Calu3 (cell line): ENCODE measurements at places on chromosomes 2 and 18. TPM values are rescaled to one million over a fixed set of nuclear protein-coding genes. Genes with fewer than 3 reads are reported as not detected.

DNA sequence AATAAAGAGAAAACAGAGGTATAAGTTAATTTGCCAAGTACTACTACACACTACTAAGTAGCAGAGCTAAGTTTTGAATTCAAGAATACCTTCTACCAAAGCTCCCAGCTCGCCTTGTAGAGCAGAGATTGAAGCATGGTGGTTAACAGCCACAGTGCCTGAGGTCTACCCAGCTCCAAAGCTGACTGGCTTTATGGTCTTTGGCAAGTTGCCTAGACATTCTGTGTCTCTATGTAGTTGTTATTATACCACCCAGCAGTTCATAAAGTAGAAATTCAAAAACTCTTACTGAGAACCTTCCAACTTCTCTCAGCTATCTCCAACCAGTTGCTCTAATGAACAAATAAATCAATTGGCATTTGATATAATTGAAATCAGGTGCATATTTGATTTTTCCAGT lies 87.8 kb downstream of the PDE11A start:
- DNase-seq: no peak

DNA sequence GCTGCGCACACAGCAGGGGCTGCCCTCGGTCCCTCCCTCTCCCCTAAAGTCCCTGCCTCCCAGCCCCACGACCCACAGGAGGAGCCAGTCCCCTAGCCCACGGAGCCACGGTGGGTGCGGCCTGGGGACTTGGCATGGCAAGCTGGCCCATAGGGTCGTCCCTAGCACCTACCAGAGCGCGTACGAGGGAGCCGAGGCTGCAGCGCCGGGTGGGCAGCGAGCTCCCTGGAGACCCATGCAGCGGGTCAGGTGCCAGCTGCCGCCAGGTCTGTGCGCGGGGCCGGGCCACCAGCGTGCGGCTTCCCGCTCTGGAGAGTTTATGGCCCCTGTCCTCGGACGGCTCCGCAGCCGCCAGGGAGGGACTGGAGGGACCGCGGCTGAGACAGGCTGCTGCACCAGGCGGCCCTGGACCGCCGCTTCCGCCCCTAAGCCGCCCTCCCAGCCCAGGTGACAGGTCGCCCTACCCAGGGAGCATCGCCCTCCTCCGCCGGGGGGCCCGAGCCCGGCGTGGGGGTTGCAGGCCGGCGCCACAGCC lies 273.6 kb downstream of the CCDC74A start:
- DNase-seq: no peak

The RFX8 gene
- not detected in 2 replicates for total RNA-seq

- DNase-seq: no peak
Measured at GRCh38 chr2:219851801-219852481, 224.5 kb downstream of the SLC4A3 start.

DNA sequence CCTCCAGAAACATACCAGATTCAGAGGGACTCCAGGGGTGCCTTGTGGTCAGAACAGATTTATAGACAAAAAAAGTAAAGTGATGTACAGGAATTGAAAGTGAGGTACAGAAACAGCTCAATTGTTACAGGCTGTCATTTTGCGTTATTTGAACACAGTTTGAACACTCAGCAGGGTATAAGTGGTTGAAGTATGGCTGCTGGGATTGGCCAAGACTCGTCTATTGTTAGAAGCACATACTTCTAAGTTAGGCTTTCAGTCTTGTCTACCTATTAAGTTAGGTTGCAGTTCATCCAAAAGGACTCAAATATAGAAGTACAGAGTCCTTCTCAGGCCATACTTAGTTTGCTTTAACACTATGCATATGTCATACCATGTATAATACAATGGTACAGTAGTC lies 21.0 kb upstream of the GRB14 start:
- DNase-seq: no peak
